HCEC 1CT (cell line): ENCODE measurements at places on chromosomes 12 and 14.
A peak's percentile ranks its signal among the peaks of the same experiment; 100 is the strongest.

DNA sequence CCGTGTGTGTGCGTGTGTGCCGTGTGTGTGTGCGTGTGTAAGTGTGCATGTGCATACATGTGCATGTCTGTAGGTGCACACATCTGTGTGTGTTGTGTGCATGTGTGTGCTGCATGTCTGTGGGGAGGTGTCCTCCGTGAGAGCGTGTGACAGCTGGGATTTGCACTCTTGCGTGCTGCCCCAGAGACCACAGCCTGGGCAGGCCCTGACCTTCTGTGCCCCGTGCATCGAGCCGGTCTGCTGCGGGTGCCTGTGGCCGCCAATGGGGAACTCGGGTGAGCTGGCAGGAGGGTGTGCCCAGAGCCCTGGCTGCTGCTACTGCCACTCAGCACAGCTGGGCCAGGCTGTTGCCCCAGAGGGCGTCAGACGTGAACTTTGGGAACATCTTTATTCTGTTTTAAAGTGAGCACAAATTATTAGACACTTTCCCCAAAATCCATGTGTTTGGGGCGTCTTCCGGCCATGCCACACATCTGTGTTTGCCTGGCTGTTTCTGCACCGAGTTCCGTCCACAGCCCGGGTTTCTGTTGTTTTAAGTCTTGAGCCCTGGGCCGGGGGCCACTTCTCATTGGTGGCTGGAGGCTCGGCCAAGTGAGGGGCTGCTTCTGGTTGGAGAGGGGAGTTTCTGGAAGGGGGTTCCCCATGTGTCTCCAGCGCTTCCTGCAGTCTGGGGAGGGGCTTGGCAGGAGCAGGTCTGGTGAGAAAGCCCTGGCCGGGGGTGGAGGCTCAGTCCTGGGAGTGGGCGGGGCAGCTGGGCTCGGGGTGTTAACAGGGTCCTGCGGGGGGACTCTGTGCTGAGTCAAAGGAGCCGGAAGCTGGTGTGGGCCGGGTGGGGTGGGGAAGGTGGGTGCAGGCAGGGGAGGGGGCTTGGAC lies 7.6 kb downstream of the CEP170B start:
- peak; percentile 50 for DNase-seq

GRCh38 chr14:55949708-55950107 lies 168.5 kb upstream of the PELI2 start:
- DNase-seq = no peak

GRCh38 chr14:45467023-45467422 lies 214.0 kb upstream of the MIS18BP1 start:
- no peak for DNase-seq

DNA sequence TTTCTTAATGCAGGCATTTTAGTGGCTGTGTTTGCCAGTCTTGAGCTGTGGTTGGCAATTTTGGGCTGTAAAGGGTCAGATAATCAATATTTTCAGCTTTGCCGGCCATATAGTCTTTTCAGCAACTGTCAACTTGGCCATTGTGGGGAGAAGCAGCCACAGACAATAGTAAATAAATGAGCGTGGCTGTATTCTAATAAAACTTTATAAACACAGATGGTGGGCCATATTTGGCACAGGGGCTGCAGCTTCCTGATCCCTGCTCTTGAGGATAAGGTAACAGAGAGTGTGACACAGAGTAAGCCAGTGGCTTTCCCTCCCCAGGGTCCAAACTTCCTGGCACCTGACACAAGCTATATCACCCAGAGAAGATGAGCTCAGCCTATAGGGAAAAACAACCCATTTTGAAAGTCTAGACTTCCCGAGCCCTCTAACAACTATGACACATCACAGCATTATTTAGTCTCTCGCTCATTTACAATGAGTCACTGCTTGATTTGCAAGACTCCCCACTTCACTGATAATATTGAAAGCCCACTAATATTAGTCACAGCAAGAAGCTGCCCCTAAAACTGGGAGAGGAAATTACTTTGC lies 163.1 kb upstream of the TMPO start:
- DNase-seq = peak; percentile 75

DNA sequence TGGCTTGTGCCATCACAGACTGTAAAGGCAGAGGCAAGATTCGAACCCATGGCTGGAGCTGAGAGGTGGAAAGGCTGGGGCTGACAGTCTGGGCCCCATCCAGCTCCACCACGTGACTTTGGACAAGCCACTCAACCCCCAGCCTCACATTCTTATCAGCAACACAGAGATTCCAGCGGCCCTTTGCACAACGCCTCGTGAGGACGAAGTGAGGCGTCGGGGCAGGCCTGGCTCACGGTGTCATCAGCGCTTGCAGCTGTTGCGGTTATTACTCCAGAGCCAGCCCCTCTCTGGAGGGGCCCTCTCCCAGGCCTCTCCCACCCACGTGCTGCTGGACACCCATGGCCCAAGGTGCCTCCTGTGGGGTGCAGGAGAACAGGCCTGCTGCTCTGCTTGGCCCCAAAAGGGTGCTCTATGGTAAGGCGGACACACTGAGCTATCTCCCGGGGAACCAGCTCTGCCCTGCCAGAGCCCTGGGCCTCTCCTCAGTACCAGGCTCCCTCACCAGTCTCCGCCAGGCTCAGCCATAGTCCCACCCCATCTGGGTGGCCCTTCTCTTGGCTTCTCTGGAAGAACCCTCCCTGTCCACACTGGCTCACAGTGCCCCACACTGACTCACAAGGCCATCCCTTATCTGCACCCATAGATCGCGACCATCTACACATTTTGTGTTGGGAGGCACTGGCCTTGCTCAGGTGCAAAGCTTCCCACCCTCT lies 21.1 kb downstream of the CHGA start:
- DNase-seq = no peak

DNA sequence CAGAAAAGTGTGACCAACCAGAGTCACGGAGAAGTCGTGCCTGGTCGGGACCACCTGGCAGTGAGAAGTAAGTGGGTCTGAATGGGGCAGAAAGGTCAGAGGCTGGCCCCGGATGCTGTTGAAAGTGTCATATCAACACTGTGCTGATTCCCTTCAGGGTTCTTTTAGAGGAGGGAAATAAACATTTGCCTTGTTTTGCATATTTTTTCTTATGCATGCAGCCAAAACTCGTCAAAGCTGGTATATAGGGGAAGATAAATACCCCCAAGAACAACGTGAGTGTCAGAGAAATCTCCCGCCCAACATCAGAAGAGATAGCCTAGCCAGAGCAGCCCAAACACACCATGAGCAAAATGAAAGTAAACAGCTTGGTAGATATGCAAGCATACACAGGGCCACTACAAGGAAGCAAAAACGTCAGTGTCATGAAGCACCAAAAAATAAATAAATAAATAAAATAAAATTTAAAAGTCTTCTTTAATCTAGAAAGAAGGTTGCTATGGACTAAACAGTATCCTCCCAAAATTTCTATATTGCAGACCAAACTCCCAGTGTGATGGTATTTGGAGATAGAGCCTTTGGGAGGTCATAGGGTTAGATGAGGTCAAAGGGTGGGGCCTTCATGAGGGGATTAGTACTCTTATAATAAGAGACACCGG lies 22.1 kb downstream of the EIF5 start:
- DNase-seq = no peak

GRCh38 chr12:131843527-131843926 lies 15.3 kb downstream of the MMP17 start:
- DNase-seq = no peak

DNA sequence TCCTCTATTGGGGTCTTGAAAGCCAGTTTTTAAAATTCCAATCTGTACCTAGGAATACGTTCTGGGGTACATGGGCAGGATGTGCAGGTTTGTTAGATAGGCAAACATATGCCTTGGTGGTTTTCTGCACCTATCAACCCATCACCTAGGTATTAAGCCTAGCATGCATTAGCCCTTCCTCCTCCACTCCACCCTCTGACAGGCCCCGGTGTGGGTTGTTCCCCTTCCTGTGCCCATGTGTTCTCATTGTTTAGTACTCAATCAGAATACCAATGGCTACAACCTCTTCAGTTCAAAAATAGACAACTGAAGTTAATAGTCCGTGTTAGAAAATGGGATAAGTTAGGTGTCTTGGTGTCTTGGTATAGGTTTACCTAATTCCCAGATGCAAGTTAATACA lies 3.4 kb downstream of the NTS start:
- no peak for DNase-seq

DNA sequence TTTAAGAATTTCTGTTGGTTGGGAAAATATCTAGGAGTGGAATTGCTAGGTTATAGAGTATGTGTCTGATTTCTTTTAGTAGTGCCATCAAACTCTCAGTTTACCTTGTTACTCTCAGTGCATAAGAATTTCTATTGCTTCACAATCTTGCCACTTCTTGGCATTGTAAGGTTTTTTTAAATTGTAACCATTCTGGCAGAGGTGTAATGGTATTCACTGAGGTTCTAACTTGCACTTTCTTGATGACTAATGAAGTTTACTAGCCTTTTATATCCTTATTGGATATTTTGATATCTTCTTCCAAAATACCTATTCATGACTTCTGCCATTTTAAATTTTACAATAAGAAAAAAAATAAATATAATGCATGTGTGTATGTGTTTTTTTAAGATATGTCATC lies 478.0 kb downstream of the NAV3 start:
- DNase-seq = no peak

- no peak for DNase-seq
Measured at GRCh38 chr12:131636940-131637750, 73.7 kb upstream of the SFSWAP start.

GRCh38 chr12:14950982-14951746 lies 10.2 kb downstream of the ARHGDIB start:
- DNase-seq = no peak
